ENCODE measurements at places on chromosomes 3 and 15.

GRCh38 chr15:99106417-99107220 is 1.7 kb downstream of the SYNM start:
- DNase-seq, result no peak

DNA sequence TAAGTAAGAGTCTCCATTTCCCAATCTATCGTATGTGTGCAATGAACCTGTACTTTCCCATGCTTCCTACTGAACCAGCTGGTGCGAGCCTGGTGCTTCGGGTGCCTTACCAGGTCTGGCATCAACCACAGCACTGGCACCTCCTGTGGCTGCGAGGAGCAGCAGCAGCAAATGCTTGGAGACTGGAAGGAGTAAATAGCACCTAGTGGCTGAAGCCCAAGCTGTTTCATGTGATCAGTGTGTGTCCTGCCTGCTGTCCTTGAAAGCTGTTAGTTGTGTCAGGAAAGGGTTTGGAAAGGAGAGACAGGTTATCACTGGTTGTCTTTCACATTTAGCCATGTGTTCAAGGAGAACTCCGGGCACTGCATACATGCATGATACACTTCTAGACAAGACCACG is 31.8 kb downstream of the PCOLCE2 start:
- no peak for DNase-seq

DNA sequence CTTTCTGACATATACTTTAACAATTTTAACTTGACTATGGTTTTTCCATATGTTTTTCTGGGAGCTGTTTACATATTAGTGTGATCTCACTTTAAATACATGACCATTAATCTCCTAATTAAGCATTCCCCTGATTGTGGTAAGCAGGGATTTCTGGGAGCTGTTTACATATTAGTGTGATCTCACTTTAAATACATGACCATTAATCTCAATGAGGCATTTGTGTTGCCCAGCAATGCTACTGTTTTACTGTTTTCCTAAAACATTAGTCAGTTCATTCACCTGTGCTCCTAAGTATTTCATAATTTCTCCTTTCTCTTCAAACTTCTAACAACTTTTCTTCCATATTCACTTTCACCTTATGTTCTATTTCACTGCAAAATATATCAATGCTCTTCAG is 3.6 kb upstream of the GRAMD1C start:
- no peak for DNase-seq

GRCh38 chr3:82055792-82056191 is 294.3 kb upstream of the GBE1 start:
- no peak for DNase-seq

Data from stimulated activated CD4-positive, alpha-beta T cell treated with anti-CD3 and anti-CD28 coated beads, Interleukin-1b, Interleukin-23, amount 100 ng/mL, for 4 hours (primary cell).